ENCODE measurements at places on chromosomes 2 and 18.

GRCh38 chr2:236216711-236217110 lies 47.5 kb downstream of the ASB18 start:
- DNase-seq: no peak

- no peak for DNase-seq
Observed at GRCh38 chr2:150586858-150587257, 99.4 kb upstream of the RND3 start.

GRCh38 chr2:239087046-239087710 lies 239.3 kb downstream of the TWIST2 start:
- no peak for DNase-seq

DNA sequence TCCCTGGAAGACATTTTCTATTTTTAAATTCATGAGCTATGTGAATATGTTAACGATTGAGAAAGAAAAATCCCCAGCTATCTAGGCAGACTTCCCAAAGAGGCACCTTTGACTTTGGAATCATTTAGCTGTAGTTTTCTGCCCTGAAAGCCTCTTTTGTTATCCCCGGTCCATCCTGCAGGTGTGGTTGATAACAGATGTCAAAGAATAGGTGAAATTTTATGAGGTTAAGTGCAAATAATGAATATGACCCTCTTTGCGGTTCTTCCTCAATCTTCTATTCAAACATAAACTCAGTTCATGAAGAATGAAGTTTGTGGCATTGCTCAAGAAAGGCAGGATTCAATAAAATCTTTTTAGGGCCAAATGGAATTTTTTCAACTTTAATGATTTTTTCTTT lies 51.6 kb upstream of the ATP8B1 start:
- no peak for DNase-seq

DNA sequence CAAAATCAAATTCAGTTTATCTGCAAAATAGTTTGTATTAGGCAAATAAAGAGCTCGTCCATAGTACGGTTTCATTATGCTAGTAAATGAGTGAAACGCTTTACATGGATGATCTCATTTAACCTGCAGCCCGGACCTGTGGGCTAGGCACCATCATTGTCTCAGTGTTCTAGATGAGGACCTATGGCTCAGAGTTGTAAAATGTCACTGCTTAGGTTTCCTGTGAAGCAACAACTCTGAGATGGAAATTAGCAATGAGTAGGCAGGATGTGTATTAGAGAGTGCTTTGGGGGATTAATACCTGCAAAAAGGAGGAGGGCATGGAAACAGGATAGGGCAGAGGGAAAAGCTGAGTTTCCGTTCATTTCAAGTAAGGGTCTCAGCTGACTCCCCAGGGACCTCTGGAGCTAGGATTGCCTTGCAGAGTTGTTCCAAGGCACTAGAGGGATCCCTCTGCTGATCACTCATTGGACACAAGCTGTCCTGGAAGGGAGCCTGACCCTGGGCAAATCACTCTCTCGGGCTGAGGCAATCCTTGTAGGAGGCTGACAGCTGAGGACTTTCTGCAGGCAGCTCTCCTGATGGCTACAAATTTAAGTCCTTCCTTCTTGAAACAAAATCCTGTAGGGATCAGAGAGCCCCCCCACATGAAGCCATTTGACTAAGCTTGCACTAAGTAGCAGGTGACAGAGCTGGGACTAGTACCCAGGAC lies 58.8 kb upstream of the SIX2 start:
- DNase-seq: no peak

DNA sequence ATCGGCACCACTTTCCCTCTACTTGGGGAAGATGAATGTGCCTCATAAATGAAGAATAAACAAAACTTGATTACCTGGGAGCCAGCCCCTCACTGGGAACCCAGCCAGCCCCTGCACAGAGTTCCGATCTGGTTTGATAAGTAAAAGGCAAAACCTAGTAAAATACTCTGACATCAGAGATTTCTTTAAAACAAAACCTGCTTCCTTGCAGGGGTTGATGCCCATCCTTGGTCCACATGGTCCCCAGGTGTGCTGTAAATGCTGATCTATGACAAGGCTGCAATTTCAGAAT lies 218.8 kb upstream of the APCDD1 start:
- no peak for DNase-seq

GRCh38 chr2:236970656-236971010 lies 115.1 kb upstream of the COPS8 start:
- DNase-seq: no peak

GRCh38 chr2:140013545-140014203 lies 1233.5 kb upstream of the NXPH2 start:
- no peak for DNase-seq

DNA sequence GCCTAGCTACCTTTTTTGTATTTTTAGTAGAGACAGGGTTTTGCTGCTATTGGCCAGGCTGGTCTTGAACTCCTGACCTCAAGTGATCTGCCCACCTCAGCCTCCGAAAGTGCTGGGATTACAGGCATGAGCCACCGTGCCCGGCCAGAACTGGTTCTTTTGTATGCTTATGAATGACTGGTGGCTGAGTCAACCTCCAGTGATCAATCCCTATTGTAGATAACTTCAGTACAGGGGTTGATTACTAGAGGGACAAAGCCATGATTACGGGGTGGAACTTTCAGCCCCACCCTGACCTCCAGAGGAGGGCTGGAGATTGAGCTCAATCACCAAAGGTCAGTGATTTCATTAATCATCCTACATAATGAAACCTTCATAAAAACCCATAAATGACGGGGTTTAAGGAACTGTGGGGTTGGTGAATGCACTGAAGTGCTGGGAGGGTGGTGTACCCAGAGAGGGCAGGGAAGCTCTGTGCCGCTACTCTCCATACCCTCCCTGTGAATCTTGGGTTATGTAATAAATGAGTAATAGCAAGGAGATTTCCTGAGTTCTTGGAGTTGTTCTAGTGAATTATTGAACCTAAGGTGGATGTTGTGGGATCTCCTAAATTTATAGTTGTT lies 281.8 kb upstream of the CXCR4 start:
- DNase-seq: no peak

DNA sequence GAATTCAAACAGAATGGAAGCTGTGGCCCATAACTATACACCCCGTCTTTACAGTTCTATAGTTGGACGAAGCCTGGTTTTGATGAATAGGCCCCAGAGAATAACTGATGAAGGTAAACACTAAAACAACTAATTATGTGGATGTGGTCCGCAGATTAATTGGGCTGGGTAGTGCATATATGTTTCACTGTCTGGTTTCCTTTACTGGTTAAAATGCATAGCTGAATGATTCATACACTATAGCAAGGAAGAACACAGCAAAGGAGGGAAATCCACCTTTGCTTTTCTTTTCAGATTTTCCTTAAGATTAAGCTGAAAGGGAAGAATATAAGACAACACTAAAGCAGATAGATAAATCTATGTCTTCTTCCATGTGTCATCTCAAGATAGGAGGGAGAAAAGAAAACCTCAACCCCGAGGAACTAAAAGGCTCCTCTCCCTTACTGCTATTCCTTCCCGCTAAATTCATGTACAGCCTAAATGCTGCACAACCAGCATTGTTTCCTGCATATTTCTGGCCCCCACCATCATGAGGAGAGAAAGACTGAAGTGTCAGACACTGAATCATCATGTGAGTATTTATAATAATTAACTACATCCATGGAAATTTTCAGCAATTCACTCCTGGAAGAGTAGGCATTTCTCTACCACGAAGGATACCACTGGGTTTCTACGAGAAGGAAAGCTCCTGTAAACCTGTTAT lies 297.1 kb upstream of the CCDC68 start:
- DNase-seq: no peak

GRCh38 chr2:141911485-141912066 lies 219.2 kb downstream of the LRP1B start:
- DNase-seq: no peak

- DNase-seq: no peak
Observed at GRCh38 chr2:111210036-111210435, 89.3 kb downstream of the BCL2L11 start.

DNA sequence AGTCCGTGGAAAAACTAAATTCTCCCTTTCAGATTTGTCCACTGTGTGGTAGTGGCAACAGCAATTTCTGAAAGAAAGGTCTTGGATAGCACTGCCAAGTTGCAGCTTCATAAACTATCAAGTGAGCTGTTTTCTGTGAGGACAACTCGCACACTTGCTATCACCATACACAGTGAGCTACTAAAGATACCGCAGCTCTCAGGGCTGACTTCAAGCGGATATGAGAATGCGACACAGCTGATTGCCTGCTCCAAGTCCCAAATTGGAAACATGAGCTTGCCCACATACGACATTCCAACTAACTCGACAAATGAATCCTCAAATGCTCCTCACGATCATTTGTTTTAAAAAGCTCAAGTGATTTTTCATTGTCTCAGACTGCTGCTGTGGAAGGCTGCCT lies 46.2 kb downstream of the E2F6 start:
- no peak for DNase-seq

GRCh38 chr18:10011751-10012150 lies 97.9 kb downstream of the VAPA start:
- DNase-seq: no peak

DNA sequence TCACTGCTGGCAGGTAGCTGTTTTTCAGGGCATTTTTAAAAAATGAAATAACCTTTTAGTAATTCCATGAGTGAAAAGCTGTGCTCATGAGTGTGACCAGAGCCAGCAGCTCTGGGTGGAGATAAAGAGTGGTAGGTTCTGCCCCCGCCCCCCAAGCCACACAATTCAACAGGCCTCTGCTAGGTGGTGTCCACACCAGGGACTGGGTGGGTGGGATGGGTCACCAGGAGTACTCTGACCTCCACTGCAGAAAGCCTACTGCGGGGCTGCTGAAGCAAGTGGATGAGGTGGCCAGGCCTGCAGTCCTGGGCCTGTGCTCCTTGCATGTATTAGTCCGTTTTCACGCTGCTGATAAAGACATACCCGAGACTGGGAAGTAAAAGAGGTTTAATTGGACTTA lies 15.3 kb downstream of the PARD6G start:
- DNase-seq: no peak

GRCh38 chr2:69717186-69717585 lies 24.7 kb upstream of the ANXA4 start:
- DNase-seq: no peak

DNA sequence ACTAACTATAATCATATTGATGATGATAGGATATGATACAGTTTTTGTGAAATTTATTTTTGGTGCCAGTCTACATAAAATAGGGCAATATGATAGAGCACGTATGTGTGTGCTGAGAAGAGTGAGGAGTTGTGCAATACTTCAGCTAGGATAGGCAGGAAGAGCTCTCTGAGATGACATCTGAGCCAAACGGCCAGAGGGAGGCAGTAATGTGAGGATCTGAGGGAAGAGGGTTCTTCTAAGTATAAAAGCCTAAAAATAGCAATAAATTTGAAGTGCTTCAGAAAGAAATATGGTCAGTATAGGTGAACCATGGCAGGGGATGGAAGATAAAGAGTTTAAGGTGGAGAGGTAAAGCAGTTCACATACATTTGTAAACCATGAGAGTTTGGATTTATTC lies 102.5 kb downstream of the OLA1 start:
- DNase-seq: no peak

DNA sequence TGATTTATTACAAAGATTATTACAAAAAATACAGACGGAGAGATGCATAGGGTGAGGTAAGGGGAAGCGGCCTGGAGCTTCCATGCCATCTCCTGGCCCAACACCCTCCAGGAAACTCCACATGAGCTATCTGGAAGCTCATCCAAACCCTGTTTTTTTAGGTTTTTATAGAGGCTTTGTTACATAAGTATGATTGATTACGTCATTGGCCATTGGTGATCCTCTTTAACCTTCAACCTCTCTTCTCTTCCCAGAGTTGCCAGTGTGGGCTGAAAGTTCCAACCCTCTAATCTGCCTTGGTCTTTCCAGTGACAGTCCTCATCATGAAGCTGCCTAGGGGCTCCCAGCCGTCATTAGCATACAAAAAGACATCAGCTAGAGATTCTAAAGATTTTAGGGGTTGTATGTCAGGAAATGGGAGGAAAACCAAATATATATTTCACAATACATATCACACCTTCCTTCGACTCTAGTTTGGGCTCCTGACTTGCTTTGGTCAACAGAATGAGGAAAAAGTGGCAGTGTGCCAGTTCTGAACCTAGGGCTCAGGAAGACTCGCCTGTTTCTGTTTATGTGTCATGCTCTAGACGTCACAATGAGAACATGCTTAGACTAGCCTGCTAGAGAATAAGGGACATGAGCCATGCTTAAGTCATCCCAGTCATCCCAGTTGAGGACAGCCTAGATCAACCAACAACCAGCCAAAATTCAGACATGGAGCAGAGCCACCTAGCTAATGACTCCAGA lies 54.1 kb downstream of the ETAA1 start:
- DNase-seq: no peak

- DNase-seq: no peak
Observed at GRCh38 chr18:10015941-10016819, 102.4 kb downstream of the VAPA start.

DNA sequence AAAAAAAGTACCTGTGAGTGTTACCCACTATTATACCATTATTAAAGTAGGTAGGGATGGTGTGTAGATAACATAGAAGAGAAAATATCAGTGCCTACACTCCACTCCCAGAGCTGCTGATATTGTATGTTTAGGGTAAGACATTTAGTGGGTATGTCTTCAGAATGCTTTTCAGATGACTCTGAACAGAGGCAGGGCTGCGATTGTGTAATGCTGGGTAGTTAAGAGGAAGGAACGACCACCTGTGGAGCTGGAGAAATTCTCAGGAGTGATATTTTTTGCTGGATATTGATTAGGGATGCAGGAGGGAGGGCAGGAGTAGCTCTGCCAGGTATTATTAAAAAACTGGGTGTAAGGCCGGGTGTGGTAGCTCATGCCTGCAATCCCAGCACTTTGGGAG lies 2.8 kb downstream of the CNOT11 start:
- no peak for DNase-seq

- no peak for DNase-seq
Observed at GRCh38 chr2:217166241-217166850, 306.5 kb upstream of the TNP1 start.

GRCh38 chr2:37985333-37985732 lies 60.2 kb downstream of the RMDN2 start:
- no peak for DNase-seq

DNA sequence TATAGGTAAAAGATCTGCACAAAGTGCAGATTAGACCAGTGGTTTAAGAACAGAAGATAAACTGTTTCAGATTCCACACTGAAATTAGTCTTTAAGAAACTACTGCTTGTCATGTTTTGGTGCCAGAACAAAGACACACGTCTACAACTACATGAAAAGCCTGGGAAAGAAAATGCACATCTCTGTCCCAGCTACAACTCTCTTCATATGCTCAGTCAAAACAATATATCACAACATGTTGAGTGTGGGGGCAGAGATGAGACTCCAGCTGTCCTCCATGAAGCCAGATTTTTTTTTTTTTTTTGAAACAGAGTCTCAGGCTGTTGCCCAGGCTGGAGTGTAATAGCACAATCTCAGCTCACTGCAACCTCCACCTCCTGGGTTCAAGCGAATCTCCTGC lies 52.6 kb upstream of the BIN1 start:
- no peak for DNase-seq

DNA sequence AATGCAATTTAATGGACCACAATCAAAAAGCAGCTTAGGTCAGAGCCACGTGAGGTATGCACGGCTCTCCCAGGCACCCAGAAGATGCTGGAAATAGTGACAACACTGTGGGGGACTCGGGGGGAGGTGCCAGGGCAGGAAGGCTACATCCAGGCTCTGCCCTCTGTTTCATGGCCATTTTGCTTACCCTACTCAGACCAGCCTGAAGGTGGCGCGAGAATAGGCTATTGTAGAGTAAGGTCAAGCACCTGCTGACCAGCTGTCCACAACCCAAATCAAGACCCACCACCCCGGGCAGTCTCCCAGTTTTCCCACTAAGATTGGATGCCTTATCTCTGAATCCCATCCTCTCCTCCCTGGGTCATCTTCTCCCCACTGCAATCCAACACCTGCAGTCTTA lies 115.7 kb downstream of the VIT start:
- no peak for DNase-seq

GRCh38 chr2:47264143-47264542 lies 109.0 kb upstream of the STPG4 start:
- no peak for DNase-seq

All from effector memory CD8-positive, alpha-beta T cell (primary cell).